ENCODE measurements at places on chromosomes 1 and 21. TPM values are rescaled to one million over a fixed set of nuclear protein-coding genes. Genes with fewer than 3 reads are reported as not detected.

The TMEM269 gene
- polyA plus RNA-seq = 1.5 TPM

The CHODL gene
- polyA plus RNA-seq = 2.6 TPM

The ZBTB8A gene
- polyA plus RNA-seq = 13.7 TPM

The RGS13 gene
- 3.3 TPM for polyA plus RNA-seq

The TSPAN2 gene
- 9.1 TPM for polyA plus RNA-seq

GRCh38 chr1:59055908-59056719, 240.8 kb upstream of the FGGY start:
- DNase-seq = no peak

GRCh38 chr1:168921629-168922028, 184.9 kb upstream of the ATP1B1 start:
- DNase-seq = no peak

GRCh38 chr1:62294261-62294660, 25.0 kb downstream of the KANK4 start:
- no peak for DNase-seq

DNA sequence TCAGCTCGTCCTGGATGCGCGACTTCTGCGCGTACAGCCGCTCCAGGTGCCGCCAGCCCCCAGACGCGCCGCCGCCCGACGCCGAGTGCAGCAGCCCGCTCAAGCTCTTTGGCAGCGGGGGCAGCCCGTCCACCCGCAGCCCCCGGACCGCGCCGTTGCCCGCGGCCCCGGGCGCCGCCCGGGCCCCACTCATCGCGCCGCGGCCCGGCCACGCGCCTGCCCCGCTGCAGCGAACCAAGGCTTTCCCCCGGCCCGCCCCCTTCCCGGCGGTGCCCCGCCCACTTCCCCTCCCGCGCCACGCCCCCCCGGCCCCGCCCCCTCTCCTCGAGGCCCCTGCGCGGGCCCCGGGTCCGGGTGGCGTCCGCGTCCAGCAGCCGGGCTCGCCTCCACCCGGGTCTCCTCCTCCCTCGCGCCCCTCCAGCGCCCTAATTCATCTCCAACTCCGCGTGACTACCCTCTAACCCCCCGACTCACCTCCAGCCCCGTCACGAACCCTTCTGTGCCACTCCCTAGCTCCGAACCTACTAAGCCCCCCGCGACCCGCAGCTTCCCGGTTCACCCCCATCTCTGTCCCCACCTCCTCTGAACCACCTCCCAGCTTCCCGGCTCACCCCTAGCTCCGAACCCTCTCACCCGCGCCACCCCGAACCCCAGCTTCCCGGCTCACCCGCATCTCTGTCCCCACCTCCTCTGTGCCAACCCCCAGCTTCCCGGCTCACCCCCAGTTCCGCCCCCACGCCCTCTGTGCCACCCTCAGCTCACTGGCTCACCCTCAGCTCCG, at the start of gene FAM89A:
Gene FAM89A (minus strand): TSS at position 236 of the 781 bp plus-strand sequence. CDS start 43 bp downstream, at position 193.
- DNase-seq = peak; percentile 46

Data from right lung (tissue), 10 donors.